ENCODE measurements at places on chromosomes 5 and 9.

DNA sequence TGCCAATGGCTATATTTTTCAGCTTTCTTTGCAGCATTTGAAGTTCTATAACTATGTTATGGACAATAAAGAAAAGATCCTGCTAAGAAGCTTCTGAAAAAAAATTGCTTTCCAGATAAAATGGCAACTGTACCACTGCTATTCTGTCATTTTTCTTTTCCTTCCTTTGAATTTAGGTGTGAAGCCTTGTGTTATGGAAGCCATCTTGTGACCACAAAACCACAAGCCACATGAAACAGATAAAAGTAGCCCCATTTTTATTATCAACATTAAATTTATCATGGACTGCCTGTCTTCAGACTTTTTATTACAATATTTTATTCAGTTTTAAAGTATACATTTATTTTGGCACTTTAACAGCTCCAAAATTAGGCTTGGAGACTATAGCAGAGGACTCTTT is 289.9 kb upstream of the ACTBL2 start:
- DNase-seq, result no peak

DNA sequence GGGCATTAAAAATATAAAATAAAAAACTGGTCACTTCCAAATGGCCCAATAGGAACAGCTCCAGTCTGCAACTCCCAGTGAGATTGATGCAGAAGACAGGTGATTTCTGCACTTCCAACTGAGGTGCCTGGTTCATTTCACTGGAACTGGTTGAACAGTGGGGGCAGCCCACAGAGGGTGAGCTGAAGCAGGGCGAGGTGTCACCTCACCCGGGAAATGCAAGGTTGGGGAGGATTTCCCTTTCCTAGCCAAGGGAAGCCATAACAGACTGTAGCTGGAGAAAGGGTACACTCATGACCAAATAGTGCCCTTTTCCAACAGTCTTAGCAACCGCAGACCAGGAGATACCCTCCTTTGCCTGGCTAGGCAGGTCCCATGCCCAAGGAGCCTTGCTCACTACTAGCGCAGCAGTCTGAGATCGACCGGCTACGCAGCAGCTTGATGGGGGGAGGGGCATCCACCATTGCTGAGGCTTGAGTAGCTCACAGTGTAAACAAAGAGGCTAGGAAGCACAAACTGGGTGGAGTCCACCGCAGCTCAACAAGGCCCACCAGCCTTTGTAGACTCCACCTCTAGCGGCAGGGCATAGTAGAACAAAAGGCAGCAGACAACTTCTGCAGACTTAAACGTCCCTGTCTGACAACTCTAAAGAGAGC is 12.7 kb downstream of the RLN1 start:
- DNase-seq, result no peak

- no peak for DNase-seq
Measured at GRCh38 chr5:122114501-122114900, 14.8 kb upstream of the ZNF474 start.

DNA sequence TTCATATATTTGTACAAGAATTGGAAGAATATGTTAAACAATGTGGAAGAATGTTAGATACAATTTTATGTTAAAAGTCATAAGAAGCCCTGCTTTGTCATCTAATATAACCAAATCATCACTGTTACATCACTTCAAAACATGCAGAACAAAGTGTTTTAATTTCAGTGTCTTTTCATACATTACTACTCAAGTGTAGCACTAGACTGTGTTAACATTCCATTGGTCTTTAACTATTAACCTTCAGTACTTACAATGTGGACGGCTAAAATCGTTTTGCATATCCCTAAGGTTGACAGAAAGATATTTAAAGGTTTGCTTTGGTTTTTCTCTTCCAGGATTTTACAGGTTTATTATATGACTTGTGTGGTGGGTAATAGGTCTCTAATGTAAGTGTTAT is 50.9 kb downstream of the VCAN start:
- no peak for DNase-seq

All from RPMI8226 (cell line).